IMR-90 (cell line): ENCODE measurements at places on chromosomes 1 and 21.
A peak's percentile ranks its signal among the peaks of the same experiment; 100 is the strongest.

DNA sequence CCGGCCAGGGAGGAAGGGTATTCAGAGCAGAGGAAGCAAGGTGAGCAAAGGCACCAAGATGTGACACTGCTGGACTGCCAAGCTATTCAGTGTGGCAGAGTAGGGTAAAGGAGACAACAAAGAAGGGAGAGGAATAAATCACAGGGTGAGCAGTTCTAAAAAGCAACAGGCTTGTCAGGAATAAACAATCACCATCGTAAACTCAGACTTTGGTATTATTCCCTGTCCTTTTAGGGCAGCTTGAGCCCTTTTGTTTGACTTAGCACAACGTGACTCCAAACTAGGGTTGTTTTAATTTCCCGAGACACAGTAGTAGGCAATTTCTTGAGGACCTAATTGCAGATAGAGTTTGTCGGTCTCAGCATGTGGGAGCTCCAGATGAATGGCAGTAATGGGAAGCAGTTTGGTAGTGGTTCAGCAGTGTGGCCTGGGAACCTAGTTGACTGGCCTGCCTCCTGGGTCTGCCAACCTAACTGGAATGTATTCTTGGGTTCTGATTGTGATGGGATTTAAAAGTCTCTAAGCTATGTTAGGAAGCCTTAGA is 4.3 kb downstream of the CR1L start:
- H3K4me3 ChIP-seq: no peak overlapping the region
- no peaks in the 10 kb centered on the region for H3K4me1 ChIP-seq
- H3K27me3 ChIP-seq: peaks cover 20% of the 10 kb centered on the region
- H3K27ac ChIP-seq: no peak overlapping the region
- no peak for DNase-seq

DNA sequence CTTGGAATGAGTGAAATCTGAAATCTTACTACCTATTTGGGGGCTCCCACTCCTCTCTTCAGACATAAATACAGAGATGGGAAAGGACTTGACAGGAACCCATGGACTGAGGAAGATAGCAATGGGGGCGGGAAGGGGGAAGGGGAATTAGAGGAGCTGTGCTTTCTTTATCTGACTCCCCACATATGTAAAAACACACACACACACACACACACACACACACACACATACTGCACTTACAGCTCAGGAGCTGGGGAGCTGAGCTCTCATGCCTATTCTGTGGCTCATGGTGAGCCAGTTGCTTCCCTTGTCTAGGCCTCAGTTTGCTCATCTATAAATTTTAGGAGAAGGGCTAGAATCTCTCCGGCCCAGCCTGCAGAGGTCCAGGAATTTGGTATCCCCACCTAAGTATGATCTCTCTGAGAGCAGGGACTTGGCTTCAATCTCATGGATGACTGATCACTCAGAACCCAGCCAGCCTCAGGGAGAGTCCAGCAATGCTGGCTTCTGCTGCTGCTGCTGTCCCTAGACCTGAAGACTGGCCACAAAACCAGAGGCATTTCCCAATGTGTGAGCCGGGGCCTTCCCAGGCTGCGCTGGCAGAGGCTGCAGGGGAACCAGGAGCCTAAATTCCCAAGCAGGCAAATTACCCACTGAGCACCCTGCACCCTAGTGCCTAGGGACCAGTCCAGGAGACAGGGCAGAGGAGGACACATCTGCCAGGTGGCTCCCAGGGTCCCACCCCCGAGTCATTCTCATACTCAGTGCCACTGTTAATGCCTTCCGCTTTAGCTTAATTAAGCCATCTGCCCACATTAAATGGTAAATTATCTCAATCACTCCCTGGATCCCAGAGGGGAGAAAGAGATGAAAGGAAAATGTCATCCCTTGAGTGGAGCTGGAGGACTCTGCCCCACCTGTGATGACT is 57.5 kb upstream of the RBM15 start:
- peak; percentile 22 for DNase-seq
- H3K27ac ChIP-seq: no peak overlapping the region

DNA sequence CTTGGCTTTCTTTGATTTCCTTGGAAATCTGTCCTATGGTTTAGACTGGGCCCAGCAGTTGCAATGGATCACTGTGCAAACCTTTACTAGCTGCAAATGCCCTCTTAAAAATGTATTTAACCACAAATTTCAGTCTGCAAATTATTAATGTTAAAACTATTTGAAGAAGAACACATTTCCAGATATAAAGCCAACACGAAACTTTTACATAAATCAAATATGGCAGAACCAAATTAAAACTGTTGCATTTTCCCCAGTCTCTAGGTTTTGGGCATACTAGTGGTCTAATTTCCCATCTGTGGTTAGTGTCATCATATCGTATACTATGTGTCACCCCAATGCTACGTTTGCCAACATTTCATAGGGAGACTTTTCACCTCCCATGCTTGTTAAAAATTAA is 52.3 kb downstream of the HMCN1 start:
- no peaks in the 10 kb centered on the region for H3K36me3 ChIP-seq
- no peak overlapping the region for H3K4me3 ChIP-seq
- no peaks in the 10 kb centered on the region for H3K27me3 ChIP-seq
- DNase-seq: peak; percentile 38
- no peak overlapping the region for H3K27ac ChIP-seq
- peaks cover 2% of the 10 kb centered on the region; the same call in 1 of the 2 replicates for H3K4me1 ChIP-seq

- H3K4me3 ChIP-seq: no peak overlapping the region
- H3K27me3 ChIP-seq: no peaks in the 10 kb centered on the region
- no peak overlapping the region for H3K27ac ChIP-seq
- DNase-seq: no peak
- peaks cover 16% of the 10 kb centered on the region for H3K4me1 ChIP-seq
Measured at GRCh38 chr1:85494074-85494903, 29.3 kb upstream of the DDAH1 start.

GRCh38 chr1:245776694-245777332 is 622.0 kb downstream of the KIF26B start:
- H3K36me3 ChIP-seq: no peaks in the 10 kb centered on the region
- no peaks in the 10 kb centered on the region for H3K27me3 ChIP-seq
- H3K4me1 ChIP-seq: peaks cover 8% of the 10 kb centered on the region
- no peak for DNase-seq
- H3K27ac ChIP-seq: no peak overlapping the region

- peaks cover 29% of the 10 kb centered on the region; the same call in 1 of the 2 replicates for H3K27me3 ChIP-seq
- no peaks in the 10 kb centered on the region for H3K36me3 ChIP-seq
- H3K27ac ChIP-seq: no peak within 1 kb of the TSS
- peak within 1 kb of the TSS; percentile 23 for H3K4me3 ChIP-seq
Measured at GRCh38 chr1:3611170-3612019, at the start of gene MEGF6. MEGF6 (minus strand) TSS chr1:3611508; CDS start chr1:3611268, 240 bp downstream.

DNA sequence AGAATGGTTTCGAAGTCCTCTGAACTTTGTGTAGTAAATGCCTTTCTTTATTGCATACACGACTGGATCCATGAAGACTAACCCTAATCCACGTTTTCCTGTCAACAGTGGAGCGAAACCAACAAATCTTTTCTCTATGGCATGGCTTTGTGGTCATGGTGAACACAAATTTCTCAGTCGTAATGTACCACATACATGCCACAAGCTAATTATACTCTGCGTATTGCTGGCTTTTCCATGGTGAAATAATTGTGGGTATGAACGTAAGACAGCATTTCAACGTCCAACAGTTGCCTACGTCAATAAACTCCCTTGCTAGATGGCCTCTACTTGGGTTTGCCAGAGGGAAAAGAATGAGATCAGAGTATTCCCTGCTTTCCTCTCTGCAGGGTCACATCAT is 27.5 kb downstream of the INTS7 start:
- no peaks in the 10 kb centered on the region for H3K27me3 ChIP-seq
- no peak overlapping the region for H3K4me3 ChIP-seq
- peaks cover 4% of the 10 kb centered on the region for H3K4me1 ChIP-seq
- DNase-seq: no peak
- peaks cover 3% of the 10 kb centered on the region; the same call in 1 of the 2 replicates for H3K36me3 ChIP-seq

DNA sequence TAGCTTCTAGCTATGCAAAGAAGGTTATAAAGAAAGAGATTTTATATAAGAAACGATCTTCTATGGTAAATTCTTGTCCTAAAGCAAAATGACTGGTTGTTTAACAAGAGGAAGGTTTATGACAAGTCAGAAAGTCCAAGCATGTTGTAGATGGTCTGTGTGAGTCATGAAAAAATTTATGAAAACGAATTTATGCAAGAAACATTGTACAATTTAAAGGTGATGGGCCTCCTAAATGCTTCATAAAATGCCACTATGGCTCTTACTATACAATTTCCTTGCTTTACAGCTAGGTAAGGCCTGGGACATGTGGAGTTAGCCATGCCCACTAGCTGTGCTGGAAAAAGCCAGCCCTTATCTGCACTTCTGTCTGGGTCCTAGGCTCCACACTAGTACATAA is 125.4 kb downstream of the PTGER3 start:
- no peak overlapping the region for H3K4me3 ChIP-seq
- H3K27me3 ChIP-seq: no peaks in the 10 kb centered on the region
- no peaks in the 10 kb centered on the region for H3K4me1 ChIP-seq
- no peak for DNase-seq

GRCh38 chr1:39129514-39129913 is 75.0 kb upstream of the MACF1 start:
- DNase-seq: peak; percentile 58
- peaks cover 4% of the 10 kb centered on the region; the same call in 1 of the 2 replicates for H3K36me3 ChIP-seq
